ENCODE measurements at places on chromosomes 13 and 19.

- DNase-seq: peak; percentile 79
Measured at GRCh38 chr19:32691952-32692726, 518 bp downstream of the NUDT19 start.

- peak; percentile 20 for DNase-seq
Measured at GRCh38 chr13:113907635-113908617, 44.0 kb upstream of the GAS6 start.

DNA sequence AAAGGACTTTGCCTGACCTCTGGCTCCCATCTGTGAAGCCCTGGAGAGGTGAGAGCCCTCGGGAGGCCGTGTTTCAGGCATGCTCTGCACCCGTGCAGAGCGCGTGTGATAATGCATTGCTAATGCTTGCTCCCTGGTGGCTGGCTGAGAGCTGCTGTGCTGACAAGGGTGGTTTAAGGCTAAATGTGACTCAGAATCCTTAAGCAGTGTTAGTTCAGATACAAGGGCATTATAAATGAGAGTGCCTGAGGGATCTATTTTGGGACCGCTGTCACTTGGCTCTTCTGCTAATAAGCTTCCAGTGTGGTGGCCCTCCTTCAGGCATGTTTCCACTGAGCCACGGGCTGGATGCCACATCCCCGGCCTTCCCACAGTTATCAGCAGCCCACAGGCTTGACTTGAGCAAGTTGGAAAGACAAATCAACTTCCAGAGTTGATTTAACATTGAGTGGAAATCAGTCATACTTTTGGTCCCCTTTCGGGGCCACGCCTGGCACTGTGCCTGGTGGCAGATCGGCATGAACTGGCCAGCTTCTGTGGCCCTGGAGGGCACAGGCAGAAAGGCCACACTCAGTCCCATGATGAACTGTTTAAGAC lies 17.0 kb downstream of the ALOX5AP start:
- peak; percentile 52 for DNase-seq

DNA sequence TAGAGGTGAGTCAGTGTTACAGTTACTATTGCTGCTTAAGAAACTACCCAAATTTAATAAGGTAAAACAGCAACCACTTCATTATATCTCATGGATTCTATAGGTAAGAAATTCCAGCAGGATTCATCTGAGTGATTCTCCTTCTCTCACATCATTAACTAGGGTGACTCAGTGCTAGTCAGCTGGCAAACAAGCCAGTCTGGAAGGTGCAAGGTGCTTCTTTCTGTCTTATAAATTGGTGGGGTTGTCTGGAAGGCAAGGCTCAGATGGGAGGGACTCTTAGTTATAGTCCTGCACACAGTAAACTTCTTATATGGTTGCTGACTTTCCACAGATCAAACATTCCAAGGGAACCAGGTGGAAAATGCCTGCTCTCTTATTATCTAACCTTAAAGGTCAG lies 484.5 kb downstream of the GPC5 start:
- peak; percentile 79 for DNase-seq

DNA sequence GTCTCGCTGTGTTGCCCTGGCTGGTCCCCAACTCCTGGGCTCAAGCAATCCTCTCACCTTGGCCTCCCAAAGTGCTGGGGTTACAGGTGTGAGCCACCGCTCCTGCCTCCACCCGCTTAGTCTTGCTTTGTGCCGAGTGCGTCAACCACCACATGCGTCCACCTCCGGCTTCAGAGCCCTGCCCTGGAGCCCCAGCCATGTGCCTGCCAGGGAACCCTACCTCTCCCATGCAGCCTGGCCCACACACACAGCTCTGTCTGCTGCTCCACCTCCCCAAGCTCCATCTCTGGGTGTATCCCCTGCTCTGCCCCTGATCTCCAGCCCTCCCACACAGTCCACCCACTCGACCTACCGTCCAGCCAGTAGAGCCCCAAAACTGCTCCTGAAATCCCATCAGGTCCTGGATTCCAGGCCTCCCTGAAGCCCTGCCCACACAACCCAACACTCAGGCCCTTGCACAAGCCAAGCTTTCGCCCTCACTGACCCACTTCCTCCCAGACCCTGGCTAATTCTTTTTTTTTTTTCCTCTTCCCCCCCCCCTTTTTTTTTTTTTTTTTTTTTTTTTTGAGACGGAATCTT lies 9.6 kb downstream of the CYP2F1 start:
- no peak for DNase-seq

DNA sequence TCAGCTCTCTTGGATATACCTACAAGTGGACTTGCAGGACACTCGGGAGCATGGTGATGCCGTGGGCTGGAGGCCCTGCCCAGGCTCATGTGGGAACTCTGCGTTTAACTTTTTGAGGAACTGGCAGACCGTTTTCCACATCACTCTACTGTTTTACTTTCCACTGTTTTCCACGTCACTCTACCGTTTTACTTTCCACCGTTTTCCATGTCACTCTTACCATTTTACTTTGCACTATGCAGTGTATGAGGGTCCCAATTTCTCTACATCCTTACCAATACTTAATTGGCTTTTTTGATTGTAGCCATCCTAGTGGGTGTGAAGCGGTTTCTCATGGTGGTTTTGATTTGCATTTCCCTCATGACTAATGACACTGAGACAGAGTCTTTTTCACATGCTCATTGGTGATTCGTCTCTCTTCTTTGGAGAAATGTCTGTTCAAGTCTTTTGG lies 40.5 kb downstream of the GATAD2A start:
- peak; percentile 49 for DNase-seq

DNA sequence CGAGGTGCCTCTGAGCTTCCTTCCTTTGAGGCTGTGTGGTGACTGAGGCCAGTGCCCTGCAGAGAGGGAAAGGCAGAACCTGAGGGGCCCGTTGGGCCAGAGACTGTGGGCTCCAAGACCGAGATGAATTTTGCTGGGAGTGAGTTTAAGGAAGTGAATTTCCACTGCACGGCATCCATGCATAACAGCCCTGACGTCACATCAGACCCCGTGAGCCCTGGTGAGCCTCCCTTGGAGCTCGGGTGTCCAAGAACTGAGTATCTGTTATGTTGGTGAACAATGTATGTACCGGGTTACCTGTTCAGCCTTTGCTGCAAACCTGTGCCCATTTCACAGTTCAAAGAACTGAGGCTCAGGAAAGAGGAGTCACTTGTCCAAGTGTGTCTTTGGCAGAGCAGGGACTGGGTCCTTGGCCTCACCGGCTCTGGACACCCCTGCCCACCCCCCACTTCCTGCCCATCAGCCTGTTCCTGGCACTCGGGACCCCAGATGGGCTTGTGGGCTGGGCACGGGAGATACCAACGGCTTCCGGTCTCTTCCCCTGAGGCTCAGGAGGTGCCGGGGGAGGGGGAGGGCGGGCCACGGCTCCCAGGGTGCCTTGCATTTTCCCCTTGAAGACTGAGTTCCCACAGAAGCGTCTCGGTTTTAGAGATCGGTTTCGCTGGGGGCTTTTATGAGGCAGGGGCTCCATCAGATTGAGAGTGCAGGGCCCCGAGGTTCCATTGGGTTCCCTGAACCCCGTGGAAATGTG lies 33.7 kb downstream of the NFILZ start:
- DNase-seq: no peak

DNA sequence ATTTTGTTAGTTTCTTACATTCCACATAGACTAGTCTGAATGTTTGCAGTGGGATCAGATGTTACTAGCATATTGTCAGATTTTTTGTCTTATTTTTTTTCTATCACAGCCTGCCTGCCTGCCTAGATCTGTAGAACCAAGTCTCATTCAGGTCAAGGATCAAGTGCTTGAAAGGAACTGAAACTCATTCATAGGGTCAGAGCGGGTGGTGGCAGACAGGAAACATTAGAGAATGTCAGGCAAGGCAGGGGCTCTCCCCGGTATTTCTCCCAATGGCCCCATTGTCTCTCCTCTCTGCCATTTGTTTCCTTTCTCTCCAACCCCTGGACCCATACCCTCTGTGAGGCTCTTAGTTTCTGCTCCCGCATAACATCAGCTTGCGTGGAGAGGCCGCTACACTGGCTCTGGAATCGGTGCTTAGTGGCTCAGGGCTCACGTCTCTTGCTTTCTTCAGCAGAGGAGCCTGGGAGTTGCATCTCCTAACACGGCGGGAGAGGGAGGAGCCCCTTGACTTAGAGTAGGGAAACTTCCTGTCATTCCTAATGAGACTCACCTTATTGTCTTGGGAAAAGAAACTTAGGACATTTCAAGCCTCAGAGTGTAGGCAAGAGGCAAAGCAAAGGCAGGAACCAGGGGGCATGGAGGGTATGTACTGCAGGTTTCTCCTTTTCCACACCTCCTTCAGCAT lies 35.6 kb upstream of the SPATA13 start:
- DNase-seq: no peak

- peak; percentile 61 for DNase-seq
Measured at GRCh38 chr13:36807616-36808015, 11.4 kb upstream of the RFXAP start.

DNA sequence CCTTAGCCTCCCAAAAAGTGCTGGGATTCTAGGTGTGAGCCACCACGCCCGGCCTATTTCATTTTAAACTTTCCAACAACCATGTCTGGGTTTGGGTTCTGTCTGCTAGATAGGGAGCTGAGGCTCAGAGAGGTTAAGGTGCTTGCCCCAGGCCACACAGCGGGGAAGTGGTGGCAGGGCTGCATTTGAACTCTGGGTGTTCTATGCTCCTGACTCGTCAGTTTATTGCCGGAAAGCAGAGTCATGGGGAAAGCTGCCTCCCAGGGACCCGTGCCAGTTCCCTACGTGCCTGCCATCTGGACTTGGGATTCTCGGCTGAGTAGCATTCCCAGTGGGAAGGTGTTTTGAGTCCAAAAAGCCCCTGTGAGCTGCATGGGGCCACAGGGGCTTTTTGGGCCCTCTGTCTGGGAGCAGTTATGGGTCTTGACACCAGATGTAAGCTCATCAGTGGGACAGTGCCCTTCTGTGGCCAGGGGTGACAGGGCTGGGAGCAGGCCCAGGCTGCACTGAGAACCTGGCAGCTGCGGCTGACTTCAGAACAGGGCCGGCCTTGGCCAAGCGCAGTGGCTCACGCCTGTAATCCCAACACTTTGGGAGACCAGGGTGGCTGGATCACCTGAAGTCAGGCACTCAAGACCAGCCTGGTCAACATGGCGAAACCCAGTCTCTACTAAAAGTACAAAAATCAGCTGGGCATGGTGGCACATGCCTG lies 10.9 kb downstream of the RFX1 start:
- no peak for DNase-seq

DNA sequence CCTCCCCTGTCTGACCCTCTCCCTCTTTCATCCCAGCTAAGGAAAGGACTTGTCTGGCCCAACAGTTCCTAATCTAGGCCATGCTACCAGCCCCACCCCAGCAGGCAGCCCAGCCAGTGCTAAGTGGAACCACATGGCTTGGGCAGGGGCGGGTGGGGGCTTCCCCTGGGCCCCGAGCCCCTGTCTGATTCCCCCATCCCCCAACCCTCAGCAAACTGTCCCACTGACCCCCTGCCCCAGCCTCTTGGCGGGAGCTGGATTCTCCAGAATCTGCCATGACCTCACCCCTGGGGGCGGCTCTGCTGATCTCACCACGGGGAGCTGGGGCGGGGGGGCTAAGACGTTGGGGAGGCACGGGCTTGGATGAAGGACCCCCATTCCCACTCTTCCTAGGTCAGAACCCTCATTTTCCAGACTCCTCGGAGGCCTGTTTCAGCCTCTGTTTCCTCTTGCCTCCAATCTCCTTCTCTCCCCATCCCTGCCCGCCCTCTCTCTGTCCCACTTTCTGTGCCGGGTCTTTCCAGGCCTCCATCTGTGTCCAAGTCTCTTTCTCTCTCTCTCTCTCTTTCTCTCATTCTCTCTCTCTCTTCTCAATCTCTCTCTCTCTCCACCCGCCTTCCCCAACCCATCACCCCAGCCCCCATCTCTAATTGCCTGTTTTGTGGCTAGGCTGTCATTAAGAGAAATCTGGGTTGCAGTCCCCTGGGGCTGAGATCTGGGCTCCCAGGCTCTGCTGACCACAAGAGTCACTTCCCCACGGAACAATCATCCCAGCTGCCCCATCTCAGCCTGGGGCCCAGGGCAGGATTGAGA lies 2.7 kb downstream of the COL5A3 start:
- no peak for DNase-seq

DNA sequence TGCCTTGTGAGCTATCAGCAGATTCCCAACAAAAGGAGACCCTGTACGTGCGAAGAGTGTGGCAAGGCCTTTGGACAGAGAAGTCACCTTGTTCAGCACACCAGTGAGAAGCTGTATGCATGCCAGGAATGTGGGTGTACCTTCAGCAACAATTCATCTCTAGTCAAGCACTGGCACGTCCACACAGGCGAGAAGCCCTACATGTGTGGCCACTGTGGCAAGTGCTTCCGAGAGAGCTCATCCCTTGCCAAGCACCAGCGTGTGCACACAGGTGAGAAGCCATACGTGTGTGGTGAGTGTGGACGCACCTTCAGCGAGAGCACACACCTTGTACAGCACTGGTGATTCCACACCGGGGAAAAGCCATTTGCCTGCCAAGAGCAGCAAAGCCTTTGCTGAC lies 7.6 kb upstream of the ZSCAN22 start:
- DNase-seq: no peak

GRCh38 chr13:33840402-33840801 lies 22.5 kb downstream of the RFC3 start:
- no peak for DNase-seq

- no peak for DNase-seq
Measured at GRCh38 chr13:102873653-102874052, 27.8 kb downstream of the ERCC5 start.

DNA sequence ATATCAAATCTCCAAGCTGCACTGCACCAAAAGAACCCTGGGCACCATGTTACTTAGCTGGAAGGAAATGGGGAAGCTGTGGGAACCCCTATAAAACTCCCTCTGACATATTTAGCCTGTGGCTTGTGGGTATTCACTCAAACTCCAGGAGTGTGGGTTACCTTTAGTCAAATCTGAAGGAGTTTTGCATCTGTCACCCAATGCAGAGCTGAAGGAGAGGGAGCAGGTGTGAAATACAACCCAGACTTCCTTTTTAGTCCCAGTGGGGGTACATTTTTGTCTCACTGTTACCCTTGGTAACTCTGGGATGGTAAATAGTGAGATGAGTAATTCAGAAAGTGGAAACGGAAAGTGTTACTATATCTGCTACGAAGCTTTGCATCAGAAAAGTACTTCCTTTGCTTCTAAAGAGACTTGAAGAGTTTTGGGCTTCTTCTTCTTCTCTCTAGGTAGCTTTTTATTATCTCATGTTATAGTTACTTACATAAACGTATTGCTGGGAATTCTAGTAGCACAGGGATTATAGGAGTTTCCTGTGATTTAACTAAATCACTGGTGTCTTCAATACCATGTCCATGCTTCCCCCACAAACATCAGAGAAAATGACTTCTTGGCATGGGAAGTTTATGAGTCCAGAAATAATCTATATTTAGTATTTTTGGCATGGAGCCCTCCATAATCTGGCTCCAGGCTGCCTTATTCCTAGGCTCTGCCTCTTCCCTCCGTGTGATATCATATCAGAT lies 105.9 kb downstream of the AKAP11 start:
- peak; percentile 44 for DNase-seq

DNA sequence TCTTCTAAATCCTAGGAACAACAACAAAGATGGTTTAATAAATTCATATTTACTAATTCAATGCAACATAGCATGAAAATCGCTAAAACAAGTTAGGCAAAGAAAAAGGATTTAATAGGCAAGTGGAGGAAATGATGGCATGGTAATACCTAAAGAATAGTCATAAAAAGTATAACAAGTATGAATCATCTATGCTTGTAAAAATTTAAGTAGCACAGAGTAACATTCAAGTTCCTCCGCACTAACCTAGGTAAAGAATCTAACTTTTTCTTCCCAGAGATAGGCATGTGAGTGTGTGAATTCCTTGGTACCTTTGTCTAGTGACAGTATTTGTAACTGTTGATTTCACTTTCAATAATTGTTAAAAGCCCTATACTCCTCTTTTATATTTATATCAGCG lies 42.6 kb downstream of the RCBTB2 start:
- no peak for DNase-seq
